Hypothalamus (tissue), 51 donors: ENCODE measurements at places on chromosomes 2 and 18.
A peak's percentile ranks its signal among the peaks of the same experiment; 100 is the strongest.

DNA sequence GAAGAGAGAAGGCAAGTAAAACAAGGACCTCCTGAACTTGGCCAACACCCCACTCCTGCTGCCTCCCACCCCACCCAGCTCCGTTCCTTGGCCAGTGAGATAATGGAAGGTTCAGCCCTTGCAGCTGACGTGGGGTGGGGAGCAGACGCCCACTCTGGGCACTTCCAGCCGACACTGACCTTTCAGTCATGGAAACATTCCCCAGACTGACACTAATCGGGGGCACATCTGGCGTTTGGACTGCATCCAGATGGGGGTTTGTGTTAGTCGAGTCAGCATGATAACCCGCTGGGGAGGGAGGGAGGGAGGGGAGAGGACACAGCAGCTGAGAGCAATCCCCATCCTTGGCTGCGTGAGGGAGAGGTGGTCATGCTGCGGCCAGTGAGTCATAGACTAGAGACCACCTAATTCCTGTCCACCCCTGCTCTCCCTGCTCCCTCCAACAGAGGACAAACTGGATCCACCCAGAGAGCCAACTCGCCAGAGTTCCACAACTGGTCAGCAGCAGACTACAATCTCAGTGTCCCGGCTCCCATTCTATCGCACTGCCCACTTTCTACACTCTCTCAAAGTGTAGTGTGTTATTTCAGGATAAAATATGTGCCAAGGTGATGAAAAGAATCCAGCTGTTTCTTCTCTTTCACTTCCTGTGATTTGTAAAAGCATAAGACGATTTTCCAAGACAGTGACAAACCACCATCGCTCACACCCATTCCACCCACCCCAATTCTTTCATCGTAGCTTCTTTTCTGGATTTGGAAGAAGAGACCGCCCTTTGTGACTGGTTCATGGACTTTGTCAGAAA lies 115.4 kb upstream of the PKDCC start:
- no peak for DNase-seq

- no peak for DNase-seq
These were observed 153.3 kb upstream of the NOSTRIN start for GRCh38 chr2:168649105-168649504.

- no peak for DNase-seq
These were observed 80.8 kb upstream of the PAPOLG start for GRCh38 chr2:60675301-60675700.

GRCh38 chr2:32632089-32632488 lies 4.2 kb downstream of the TTC27 start:
- no peak for DNase-seq

DNA sequence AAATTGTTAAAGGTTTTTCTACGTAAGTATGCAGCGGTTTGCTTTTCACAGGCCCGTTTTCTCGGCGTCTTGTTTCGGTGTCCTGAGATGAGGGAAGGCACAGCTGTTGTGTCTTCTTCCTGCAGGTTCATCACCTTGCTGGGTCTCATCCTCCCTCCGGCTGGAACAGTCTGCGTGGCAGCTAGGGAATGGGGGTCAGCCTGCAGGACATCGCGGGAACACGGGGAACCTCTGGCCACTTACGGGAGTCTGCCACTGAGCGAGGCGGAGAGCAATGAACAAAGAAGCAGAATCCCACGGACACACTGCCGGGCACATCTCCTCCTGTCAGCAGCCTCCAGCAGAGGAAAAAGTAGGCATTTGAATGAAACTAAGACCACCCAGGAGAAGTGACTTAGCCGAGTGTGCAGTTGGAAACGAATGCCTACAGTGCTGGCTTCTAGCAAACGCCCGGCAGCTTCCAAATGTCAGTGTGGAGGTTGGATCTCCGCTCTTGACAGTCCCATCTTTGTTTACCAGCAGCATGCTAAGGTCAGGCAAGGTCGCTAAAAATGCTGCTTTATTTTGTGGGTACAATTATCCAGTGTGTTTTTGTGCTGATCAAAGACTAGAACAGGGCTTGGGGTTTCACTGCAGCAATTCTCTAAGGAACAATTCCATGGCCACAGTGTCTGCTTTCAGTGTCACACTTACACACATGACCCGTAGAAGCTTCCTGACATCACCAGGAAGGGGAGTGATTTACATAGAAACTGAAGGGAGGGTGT lies 109.8 kb upstream of the SEC11C start:
- peak; percentile 22 for DNase-seq

- DNase-seq = no peak
These were observed 263.7 kb downstream of the ALK start for GRCh38 chr2:29657674-29658073.

GRCh38 chr2:24359129-24360049 lies 947 bp downstream of the ITSN2 start:
- peak; percentile 7 for DNase-seq

- DNase-seq = no peak
These were observed 33.1 kb downstream of the LRRFIP1 start for GRCh38 chr2:237660381-237660900.

- no peak for DNase-seq
These were observed 28.4 kb upstream of the NEB start for GRCh38 chr2:151762694-151763093.

DNA sequence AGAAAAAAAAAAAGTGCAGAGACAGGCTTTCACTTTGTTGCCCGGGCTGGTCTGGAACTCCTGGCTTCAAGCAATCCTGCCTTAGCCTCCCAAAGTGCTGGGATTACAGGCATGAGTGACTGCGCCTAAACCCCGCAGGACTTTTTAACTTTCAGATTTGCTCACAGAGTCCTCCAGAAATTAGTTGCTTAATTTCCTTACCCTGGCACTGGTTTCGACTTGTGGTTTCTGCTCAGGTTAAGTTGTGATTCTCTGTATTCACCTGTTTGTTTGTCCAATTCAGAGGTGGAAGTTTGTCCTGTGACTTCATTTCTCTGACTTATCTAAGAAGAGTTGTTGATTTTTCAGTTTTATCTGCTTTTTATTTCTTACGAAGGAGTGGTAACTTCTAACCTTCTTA lies 238.1 kb downstream of the TMEM182 start:
- no peak for DNase-seq

- peak; percentile 48 for DNase-seq
These were observed 3.6 kb upstream of the OTOS start for GRCh38 chr2:240143801-240144648.

GRCh38 chr18:55555395-55556027 lies 32.5 kb downstream of the TCF4 start:
- DNase-seq = no peak

DNA sequence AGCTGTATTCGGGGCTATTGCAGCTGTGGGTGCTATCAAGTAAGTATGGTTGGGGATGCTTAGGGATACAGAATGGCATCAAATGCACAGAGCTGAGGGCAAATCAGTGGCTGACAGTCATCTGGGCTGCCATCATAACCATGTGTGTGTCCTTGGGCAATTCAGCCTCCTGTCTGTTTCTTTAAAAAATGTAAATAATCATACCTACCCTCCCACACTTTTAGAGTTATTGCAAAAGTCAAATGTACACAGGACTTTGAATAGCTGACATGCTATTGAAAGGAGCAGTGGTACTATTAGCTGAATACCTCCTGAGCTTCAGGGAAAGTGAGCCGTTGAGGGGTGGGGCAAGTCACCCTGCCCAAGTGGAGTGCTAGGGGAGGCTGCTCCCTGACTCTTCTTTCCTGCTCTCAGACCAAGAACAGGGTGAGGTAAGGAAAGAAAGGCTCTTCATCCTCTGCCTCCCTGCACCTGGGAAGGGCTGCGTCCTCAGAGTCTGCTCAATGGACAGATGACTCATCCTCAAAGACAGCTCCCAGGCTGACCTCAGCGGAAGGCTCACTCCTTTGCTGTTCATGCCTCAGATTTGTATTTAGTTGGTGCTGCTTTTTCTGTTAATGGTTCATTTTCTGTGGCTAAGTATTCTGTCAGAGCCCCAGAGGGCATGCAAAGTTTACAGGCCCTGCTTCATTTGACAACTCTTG lies 54.9 kb upstream of the BZW1 start:
- no peak for DNase-seq
